ENCODE measurements at places on chromosomes 5 and 9.

- no peak for DNase-seq
Measured at GRCh38 chr5:14439087-14439871, 142.3 kb upstream of the OTULINL start.

DNA sequence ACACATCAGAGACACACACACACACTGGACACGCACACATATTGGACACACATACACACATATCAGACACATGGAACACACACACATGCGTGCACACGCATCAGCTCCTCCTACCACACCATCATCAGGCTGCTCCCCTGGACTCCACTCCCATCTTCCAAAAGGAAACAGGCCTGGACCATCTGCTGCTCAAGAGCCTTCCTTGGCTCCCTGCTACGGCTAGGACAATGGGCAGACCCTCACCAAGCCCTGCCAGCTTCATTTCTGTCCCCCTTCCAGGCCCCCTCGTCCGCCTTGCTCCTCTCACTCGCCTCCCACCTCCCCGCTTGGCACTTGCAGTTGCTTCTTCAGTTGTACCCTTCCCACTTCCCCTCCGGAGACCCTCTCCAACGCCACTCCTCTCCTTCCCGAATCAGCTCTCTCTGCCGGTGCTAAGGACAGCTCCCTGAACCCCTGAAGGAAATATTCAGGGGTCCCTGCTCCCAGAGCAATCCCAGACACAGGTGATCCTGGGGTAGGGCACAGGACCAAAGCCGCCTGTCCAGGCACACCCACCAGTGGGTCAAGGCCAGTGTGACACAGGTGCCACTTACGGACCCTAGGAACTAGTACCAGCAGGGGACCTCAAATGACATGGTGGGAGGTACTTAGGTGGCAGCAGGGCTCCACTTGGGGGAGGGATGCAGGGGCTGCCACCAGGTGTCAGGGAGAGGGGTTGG, 12.1 kb upstream of the LAMC3 start:
- no peak for DNase-seq

DNA sequence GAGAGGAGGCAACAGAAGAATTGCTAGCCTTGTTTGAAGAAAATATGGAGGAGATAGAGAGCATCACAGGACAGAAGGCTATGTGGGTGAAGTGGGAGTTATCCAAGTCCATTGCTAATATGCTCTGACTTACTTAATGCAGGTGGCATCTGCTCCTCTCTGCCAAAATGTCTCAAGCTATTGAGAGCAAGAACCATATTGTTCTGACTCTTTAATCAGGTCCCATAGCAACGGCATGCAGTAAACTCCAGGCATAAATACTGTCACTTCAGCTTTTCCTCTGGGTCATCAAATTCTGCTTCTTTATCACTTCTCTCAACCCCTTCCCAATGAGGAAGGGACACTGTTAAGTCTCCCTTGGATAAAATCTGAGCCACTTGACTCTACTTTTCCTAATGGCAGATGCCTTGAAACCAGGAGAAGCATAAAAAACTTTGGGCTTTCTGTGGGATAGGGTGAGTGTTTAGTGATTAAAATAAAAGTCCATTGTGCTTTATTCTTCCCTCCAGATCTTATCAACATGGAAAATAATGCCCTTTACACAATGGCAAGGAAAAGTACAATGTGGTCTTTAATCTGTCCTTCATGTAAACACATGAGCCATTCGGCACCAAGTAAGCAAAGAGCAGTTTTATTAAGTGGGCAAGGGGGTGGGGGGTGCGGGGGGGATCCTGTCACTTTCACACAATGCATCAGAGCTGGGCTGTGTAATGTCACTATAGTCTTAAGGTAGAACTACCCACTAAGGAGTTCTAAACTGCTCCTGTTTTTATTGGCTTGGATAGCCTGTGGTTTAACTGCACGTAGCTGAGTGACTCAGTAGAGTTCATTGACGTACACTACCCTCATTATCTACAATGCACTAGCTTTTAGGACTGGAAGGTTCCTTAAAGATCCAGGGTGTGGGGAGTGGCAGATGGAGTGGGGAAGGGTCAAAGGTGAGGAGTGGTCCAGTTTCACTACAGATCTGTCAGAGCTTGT, 71.0 kb upstream of the TARS1 start:
- no peak for DNase-seq

- no peak for DNase-seq
Measured at GRCh38 chr5:74623006-74623611, 17.4 kb downstream of the ENC1 start.

DNA sequence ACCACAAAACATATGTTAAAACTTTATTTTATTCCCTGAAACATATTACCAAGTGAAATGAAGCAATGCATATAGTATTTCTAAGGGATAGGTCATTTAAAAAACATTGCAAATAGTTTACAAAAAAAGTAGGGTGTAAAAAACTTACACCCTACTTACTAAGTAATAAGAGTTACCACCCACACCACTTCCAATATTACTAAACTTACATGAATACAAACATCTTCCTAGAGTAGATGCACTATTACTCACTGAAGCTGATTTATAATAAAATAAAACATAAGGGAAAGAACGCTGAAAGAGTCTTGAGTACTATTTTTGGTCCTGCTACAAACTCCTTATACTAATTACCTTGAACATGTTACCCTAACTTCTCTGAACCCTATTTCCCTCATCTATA, 289.4 kb downstream of the HINT1 start:
- DNase-seq: no peak

- no peak for DNase-seq
Measured at GRCh38 chr5:150671509-150672236, 10.6 kb downstream of the MYOZ3 start.

DNA sequence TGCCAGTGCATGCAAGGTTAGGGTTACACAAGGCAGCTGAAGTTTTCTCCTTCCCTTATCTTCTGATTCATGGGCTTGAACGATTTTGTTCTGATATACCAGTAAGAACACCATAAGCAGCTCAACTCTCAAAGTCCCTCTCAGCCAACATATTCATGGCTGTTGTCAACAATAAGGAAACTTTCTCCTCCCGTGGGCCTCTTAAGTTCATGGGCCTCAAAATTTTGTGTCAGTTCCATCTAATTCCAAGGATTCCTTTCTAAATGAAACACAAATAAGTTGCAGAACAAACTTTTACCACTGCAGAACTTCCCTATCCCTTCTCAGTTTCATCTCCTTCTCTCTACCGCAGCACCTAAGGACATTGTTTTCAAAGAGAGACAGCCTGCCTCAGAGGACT, 23.6 kb upstream of the CAST start:
- no peak for DNase-seq

Measured in activated naive CD8-positive, alpha-beta T cell treated with anti-CD3 and anti-CD28 coated beads, Interleukin-2, amount 50 U/mL, for 16 hours (primary cell).